Immature natural killer cell (primary cell): ENCODE measurements at places on chromosomes 11 and 22. TPM values are rescaled to one million over a fixed set of nuclear protein-coding genes. Genes with fewer than 3 reads are reported as not detected.

DNA sequence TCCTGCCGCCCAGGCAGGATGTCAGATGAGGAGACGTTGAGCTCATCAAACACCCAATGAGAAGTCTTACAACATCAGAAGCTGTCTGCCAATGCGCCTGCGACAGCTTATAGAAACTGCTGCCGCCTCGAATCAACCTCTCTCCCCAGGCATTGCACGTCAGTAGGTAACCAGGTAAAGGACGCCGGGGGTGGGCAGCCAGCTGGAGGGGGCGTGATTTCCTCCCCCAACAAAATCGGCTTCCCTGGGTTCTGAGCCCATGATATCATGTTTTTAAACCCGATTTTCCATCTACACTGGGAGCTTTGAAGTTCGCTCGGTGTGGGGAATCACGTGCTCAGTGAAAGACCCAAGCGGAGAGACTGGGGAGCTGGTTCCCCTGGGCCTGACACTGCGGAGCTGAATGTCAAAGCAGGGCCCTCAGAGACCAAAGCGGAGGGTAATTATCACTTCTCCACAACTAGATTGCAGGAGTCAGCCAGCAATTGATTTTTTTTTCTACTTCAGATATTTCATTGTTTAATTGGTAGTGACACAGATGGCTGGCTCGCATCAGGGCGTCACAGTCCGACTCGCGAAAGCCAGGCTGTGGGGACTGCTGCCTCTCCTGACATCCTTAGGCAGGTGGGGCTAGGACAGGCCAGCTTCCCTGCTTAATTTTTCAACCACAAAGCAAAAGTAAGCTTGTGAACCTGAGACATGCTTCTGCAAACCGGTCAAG lies 15.4 kb downstream of the FAM83F start:
- H3K36me3 ChIP-seq = no peaks in the 10 kb centered on the region
- no peak overlapping the region for H3K27ac ChIP-seq
- H3K27me3 ChIP-seq = peaks cover 8% of the 10 kb centered on the region
- peaks cover 15% of the 10 kb centered on the region for H3K4me1 ChIP-seq

DNA sequence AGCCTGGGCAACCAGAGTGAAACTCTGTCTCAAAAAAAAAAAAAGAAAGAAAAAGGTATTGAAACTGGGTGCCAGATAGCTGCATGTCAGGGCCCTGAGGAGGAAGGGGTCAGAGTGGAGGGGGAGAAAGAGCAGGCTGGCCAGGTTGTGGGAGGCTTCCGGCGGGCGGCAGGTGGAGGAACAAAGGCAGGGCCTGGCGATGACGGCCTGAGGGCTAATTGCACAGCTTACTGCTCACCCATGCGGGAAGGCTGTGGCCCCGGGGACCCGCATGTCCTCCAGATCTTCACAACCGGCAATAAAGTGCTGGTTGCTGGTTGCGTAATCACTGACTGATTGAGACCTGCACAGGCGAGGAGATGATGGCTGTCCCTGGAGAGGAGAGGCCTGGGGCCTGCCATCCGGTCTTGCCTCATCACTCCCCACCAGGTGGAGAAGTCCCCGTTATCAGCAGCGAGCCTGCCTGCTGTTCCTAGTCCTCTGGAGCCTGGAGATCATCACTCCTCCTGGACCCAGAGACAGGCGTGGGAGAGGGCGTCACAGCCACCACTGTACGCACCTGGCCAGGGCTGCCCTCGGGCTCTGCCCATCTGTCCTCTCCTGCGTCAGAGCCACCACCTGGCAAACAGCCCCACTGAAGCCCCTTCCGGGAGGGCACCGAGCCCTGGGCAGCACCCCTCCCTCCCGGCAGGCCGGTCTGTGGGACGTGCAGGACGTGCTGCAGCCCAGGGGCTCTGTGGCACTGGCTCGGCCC lies 18.7 kb downstream of the H19 start:
- no peaks in the 10 kb centered on the region for H3K4me1 ChIP-seq
- H3K27ac ChIP-seq = no peak overlapping the region
- no peaks in the 10 kb centered on the region for H3K36me3 ChIP-seq
- no peak overlapping the region for H3K4me3 ChIP-seq
- no peaks in the 10 kb centered on the region for H3K27me3 ChIP-seq

DNA sequence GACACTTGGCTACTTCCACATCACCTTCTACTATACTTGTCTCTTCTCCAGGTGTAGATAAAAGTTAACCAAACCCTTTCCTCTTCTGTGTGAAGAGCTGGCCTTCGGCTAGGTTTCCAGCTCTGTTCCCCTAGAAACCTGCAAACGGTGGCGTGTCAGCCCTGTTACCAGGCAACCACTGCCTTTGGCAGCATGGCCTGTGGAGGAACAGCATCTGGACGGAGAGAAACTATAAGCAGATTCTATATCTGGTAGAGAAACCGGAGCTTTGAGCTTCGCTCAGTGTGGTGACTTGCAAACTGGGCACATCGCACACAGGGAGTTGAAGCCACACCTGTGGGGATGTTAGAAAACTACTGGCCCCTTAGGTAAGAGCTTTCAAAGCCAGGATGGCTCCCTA lies 35.9 kb downstream of the ARAP1 start:
- DNase-seq = no peak
- H3K27ac ChIP-seq = peak overlapping the region; percentile 36
- H3K27me3 ChIP-seq = peaks cover 15% of the 10 kb centered on the region

KRTAP5-9 gene
- not detected for polyA plus RNA-seq

NXPE4 gene
- not detected for polyA plus RNA-seq

AASDHPPT gene
- polyA plus RNA-seq = 64.1 TPM

SEPTIN5 gene
- not detected for polyA plus RNA-seq
